ENCODE measurements at places on chromosomes 12 and 14.
A peak's percentile ranks its signal among the peaks of the same experiment; 100 is the strongest.

DNA sequence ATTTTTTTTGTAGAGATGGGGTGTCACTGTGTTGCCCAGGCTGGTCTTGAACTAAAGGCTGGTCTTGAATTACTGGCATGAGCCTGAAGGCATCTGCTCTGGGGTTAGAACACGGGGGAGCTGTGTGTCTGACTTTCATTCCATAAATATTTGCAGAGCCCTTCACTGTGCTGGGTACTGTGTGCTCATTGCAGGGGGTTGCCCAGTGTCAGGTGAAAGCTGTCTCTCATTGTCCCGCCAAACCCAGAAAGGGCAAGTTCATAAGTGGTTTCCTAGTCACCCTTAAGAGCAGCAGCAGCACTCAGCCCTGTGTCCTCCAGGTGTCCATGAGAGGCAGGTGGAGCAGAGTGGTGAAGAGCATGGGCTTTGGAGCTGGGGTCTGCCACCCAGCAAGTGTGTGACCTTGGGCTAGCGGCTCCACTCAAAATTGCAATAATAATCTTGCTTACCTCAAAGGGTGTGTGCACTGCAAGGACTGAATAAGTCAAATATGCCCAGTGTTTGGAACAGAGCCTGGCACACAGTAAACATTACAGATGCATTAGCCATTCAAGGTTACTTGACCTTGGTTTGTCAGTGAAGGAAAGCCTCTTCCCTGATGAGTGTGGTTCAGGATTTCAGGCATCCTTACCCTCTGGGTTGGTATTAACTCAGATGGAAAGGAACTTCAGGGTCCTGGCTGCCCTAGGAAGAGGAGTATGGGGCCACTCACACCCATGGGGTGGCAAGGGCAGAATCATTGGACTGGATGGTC, 4.4 kb upstream of the SMIM41 start:
- DNase-seq, result peak; percentile 68

- DNase-seq, result no peak
Measured at GRCh38 chr12:5499566-5500330, 67.8 kb downstream of the NTF3 start.

- no peak for DNase-seq
Measured at GRCh38 chr12:11981121-11981733, 89.5 kb upstream of the BCL2L14 start.

DNA sequence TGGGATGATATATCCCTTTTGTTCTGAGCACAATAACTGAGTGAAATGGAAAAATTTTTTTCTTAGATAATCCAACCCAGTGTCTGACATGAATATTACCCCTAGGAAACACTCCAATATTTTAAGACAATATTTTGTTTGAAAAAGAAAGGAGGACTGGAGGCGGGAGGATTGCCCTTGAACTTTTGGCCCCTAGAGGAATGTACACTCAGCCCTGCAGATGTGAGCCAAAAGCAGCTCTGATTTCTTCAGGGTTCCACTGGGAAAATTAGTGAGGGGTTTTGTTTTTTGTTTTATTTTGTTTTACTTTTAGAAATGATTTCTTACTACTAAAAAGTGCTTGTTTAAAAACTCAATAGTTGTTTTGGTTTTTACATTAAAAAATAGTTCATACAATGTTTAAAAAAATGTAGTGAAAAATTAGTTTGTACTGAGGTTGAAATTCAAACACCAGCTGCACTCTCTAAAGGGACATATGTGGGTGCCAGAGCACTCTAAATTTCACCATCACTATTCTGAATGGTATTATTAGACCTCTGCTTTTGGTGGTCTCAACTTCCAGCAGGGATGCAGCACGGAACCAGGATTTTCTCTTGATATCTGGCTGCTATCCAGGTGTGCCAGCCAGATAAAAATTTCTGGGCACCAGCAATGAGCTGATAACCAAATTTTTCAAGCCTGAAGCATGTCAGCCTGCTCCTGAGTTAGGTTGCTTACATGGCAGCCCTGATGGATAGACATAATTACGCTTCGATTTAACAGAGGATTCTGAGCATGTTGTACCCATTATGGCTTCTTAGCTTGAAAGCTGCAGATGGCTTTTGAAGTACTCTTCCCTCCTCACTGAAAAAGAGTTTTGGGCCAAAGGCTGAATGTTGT, 141.9 kb downstream of the ANO6 start:
- DNase-seq, result no peak

- DNase-seq, result peak; percentile 44
Measured at GRCh38 chr12:108689314-108690190, 41.8 kb downstream of the CORO1C start.

GRCh38 chr14:29222671-29223268, 456.2 kb downstream of the FOXG1 start:
- peak; percentile 73 for DNase-seq

DNA sequence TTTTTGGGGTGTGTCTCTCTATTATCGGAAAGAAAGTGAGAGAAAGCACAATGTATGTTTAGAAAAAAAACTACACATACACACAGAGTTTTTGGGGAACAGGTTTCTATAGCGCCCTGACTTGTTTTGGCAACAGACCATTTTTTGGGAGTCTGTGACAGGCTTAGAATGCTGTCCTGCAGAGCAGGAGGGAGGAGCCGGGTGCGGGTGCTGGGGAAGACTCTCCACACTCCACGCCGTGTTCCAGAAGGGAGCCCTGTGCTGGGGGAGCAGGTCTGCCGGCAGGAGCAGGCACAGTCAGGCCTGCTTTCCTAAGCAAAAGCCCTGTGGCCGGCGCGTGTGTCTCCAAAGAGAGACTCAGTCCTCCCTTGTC, 26.5 kb downstream of the CD9 start:
- DNase-seq, result no peak

GRCh38 chr12:32265951-32266350, 133.4 kb upstream of the FGD4 start:
- DNase-seq, result no peak

DNA sequence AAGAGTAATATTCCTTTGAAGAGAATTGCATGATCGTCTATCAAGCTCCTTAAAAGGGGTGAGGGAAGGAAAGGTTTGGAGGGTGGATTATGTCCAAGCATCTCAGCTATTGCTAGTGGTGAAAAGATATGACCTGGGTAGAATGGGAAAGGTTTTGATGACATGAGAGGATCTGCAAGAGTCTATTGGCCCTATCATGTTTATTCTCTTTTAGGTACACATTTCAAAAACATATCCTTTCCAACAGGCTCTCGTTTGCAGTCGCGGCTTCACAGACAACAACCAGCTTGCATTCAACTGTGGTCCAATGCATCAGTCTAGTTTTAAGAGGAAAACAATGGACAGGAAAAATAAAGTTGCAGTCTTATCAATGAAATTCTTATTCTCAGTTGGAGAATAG, 17.1 kb downstream of the FOXG1 start:
- no peak for DNase-seq

DNA sequence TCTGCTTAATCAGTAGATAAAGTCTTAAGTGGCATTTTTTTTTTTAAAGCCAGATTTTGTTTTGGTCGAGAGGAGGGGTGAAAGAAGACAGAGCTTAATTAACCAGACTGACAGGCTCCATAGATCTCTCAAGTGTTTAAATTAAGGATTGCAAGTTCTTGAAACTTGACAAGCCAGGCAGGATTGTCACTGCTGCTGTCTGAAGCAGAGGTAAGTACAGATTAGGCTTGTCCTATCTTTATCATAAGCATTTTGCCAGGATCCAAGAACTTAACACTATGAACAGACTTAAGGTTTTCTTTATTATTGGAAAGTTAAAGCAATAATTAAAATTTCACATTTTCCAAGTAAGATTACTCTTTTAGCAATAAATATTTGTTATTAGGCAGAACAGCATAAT, 179.6 kb upstream of the LMO3 start:
- DNase-seq, result no peak

DNA sequence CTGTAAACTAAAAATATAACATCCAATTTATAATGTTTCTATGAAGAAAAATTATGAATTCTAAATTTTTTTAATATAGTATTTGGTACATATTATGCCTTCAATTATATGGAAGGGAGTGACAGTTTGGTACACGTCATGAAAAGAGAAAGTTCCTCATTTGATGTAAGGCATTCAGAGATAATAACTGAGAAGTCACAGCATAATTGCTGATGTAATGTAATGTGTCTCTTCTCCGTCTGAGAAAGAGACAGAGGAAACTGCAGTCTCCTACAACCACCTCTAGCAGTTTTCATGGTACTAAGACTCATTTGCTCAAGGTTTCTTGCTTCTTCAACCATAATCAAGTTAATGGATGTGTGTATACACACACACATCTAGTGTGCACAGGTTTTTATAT, 2.3 kb upstream of the CD69 start:
- no peak for DNase-seq

GRCh38 chr12:69660164-69660863, 38.8 kb downstream of the BEST3 start:
- no peak for DNase-seq

GRCh38 chr14:59458486-59458885, 6.7 kb downstream of the GPR135 start:
- no peak for DNase-seq

DNA sequence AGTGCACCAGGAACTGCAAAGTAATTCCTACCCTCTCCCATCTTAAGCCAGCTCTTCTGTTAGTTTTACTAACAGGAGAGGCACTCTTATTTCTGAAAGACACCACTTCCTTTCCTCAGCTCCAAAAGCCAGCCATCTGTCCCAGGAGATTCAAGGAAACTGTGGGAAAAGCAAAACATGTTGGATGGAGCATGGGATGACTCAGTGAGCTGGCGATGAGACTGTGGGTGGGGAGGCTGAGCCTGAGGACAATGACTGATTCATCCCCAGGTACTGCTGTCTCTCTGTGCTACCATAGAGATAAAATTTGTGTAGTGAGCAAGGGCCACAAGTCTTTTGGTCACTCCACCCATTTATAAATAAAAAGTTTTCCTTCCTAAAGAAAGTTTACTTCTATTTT, 141.4 kb downstream of the MYRFL start:
- no peak for DNase-seq
